ENCODE measurements at places on chromosomes 2 and 18.

GRCh38 chr18:79945118-79946042 is 6.1 kb downstream of the SLC66A2 start:
- DNase-seq: peak; percentile 25

DNA sequence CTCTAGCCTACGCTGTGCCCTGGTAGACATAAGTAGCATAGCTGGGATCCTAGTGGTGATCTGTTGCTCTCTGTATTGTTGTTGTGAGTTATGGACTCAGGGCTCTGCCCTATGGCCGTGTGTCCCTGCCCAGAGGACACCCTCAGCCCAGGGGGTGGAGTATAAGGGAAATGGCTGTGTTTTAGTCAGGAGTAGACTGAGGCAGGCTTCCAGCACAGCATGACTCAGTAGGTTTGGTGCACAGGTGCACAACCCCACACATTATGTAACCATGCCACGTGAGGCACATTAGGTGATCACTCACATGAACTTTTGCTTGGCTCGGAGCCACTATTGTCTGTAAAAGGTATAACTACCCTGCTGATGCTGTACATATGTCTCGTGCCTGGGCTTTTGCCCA is 59.9 kb upstream of the PEX13 start:
- no peak for DNase-seq

DNA sequence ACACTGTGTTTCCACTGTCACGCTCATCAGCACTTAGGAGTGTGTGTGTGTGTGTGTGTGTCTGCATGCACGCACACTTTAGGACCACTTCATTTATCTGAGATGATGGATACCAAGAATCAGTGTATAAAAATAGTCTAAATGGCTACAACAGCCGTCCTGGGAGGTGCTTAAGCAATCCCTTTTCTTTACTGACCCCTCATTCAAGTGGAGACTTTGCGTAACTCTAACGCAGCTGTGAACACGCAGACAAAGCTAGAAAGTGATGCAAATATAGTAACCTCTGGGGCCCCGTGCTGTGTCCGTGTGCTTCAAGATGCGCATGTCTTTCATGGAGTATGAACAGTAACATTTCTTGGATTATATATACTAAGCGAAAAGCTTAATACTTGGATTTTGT is 40.4 kb upstream of the RBM44 start:
- no peak for DNase-seq

DNA sequence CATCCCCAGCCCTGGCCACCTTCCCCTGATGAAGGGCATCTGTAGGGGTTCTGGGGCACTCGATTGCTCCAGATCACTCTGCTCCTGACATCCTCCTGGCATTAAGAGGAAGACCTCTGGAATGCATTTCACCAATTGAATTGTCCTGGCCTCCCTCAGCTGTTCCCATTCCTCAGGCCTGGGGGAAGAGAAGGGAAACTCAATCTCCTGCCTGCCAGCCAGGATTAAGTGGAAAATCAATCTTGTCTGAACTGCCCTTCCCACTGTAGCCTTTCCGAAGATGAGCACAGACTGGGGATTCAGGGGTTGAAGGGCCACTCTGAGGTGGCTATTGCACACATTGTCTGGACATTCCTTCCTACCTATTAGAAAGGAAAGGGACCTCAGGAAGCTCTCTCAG is 99.8 kb downstream of the ALK start:
- DNase-seq: no peak

DNA sequence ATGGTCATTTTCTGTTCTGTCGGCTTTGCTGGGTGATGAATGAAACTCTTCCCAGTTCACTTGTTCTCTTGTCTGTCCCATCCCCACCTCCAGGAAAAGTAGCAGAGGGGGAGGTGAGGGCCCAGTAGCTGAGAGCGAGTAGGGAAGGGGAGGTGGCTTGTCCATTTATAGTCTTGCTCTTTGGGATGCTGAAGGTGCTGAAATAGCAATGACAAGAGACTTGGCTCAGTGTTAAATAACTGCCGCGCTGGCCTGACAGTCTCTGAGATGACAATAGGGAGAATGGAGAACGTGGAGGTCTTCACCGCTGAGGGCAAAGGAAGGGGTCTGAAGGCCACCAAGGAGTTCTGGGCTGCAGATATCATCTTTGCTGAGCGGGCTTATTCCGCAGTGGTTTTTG is at the start of gene SMYD1:
TSS of gene SMYD1 (plus strand) at position 228 of the 400 bp plus-strand sequence. CDS start at position 268, 40 bp downstream.
- no peak for DNase-seq

DNA sequence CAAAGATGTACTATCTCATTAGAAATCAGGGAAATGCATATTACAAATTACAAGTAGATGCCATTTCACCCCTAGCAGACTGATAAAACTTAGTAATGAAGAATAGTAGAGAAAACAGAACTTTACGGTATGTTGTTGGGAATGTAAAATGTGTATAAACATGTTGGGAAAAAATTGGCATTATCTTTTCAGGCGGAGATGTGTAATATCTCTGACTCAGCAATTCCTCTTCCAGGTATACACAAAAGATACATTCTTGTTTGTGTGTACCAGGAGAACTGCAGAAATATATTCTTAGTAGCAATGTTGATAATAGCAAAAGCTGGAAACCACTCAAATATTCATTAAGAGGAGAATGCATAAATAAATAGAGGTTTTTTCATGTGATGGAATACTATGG is 204.5 kb downstream of the LPIN1 start:
- DNase-seq: no peak

DNA sequence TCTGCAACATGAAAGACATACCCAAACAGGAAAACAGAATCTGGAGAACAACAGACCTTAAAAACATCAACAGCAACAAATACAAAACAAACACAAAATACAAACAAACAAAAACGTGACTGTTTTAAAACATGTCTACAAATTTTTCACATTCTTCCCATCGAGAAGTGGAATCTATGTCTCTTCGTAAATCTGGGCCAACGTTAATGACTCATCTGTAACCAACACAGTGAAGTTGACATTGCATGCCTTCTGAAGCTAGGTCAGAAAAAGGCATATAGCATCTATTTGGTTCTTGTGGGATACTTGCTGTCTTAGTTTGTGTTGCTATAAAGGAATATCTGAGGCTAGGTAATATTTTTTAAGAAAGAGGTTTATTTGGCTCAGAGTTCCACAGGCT is 269.0 kb upstream of the FBXO11 start:
- no peak for DNase-seq

DNA sequence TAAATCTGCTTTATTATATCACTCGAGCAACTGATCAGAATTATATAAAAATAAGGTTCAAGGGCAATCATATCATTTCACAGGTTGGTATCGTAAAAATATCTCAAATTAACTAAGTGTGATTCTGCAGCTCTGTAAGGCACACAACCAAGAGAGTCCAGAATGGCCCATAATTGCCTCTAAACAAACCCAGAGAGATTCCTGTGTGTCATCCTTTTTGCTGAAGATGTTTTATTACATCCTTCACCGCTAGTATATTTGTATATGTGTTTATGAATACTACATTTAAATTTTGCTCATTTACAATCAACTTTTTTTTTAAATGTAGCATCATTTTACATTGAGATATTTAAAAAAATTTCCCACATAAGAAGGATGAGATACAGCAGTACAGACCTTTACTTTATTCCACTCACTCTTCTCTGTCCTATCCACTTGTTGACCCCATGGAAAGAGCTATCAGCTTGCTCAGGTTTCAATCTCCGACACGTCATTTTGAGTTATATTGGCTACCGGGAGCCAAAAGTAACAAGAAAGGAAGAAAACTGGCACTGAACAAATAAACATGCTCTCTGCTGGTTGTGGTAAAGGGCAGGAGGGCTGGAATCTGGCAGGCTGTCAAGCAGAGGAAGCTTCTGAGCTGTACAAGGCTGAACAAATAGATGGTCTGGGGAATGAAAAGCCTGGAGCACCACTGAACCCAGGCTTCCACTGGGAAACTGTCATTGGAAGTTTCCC is 23.1 kb downstream of the PLA2R1 start:
- DNase-seq: no peak

DNA sequence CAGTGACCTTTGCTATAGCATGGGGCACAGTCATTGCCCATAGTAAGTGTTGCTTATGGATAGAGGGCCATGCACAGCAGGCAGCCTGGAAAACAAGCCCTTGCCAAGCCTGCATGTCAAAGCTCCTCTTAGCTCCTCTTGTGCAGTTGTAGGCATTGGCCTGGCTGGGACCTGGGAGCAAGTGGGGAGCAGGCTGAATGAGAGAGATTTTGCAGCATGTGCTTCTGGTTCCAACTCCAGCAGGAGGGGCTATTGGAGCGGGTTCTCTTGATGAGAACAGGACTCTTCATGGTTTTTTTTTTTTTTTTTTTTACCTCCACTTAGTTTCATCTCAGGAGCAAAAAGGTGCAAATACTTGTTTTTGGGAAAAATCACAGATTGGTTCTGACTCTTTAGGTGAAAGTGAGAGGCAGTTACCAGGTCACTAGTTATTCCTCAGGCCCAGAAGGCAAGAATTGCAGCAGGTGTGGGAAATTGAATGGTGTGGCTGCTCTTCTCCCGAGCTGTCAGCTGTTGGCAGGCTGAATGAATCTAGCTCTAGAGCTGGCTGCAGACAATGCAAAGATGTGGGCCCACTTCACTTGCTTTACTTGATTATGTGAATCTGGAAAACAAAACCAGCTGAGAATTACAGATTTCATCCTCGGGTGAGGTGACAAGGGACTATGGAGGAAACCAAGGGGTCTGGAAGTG is 95.9 kb downstream of the MAP4K4 start:
- DNase-seq: no peak

- no peak for DNase-seq
Measured at GRCh38 chr2:175062787-175063585, 57.8 kb upstream of the CHN1 start.

- DNase-seq: no peak
Measured at GRCh38 chr2:105373895-105374401, 24.9 kb downstream of the FHL2 start.
